ENCODE measurements at places on chromosomes 6 and 20.

DNA sequence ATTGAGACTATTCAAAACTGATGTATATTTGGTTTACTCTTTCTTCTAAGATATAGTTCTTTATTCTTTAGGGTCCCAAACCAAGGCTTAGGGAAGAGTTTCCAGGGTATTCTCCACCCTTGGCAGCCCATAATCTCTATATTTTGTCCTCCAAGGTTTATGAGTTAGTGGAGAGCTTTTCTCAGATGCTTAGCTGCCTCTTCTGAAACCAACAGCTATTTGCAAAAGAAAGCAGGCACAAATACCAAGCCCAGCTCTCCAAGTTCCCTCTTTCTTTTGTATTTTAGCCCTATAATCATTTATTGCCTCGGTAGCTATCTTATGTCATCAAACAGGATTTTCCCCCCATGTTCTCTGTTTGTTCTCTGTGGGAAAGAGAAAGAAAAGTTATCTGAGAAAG, 39.1 kb upstream of the RBM24 start:
- no peak for DNase-seq

- DNase-seq = no peak
Measured at GRCh38 chr6:163565140-163565539, 150.6 kb downstream of the QKI start.

GRCh38 chr6:96433950-96434349, 87.7 kb upstream of the UFL1 start:
- DNase-seq = no peak

- DNase-seq = peak; percentile 18
Measured at GRCh38 chr20:3751675-3752385, 15.7 kb downstream of the ADISSP start.
